Right lobe of liver (tissue), 6 donors: ENCODE measurements at places on chromosomes 5 and 9. TPM values are rescaled to one million over a fixed set of nuclear protein-coding genes. Genes with fewer than 3 reads are reported as not detected.

Gene KIF12
- total RNA-seq, result 15.5 TPM

Gene C5
- 251 TPM for total RNA-seq

Gene TEX48
- not detected for total RNA-seq

Gene PCDHA9
- total RNA-seq, result not detected

Gene C5orf52
- not detected for total RNA-seq

- H3K4me3 ChIP-seq, result no peak overlapping the region
- no peaks in the 10 kb centered on the region for H3K4me1 ChIP-seq
- DNase-seq, result no peak
- no peaks in the 10 kb centered on the region for H3K36me3 ChIP-seq
Measured at GRCh38 chr5:45694971-45695803, 993 bp downstream of the HCN1 start.

DNA sequence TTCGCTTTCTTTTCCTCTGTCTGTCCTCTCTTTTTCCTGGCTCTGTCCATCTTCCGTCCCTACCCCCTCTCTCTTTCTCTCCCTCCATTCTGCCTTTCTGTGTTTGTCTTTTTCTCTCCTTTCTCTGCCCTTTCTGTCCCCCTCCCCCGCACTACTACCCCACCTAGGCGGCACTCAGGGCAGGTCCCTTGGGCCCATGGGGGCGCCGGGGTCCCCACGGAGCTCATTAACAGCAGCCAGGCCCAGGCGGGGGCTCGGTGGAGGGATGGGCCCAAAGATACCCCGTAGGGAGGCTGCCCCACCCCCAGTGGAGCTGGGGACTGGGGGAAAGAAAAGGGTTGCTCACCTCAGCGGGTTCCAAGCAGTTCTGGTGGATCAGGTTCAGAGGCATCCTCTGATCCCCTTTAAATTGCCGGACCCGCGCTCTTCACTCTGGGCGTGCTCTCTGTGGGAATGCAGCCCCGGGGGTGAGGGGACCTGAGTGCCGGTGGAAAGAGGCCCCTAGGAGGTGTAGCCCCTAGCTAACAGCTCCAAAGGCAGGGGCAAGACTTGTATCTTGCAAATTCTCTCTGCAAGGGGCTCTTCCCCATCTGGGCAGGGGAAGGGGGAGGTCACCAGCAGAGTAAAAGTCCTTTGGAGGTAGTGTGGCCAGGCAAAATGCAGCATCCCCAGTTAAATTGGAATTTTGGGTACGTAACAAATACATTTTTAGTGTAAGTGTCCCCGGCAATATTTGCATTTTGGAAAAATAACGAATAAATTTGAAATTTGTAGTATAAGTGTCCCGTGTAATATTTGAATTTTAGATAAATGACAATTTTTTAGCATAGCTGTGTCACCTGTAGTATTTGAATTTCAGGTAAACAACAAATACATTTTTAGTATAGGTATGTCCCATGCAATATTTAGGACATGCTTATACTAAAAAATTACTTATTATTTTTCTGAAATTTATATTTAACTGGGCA lies 7.4 kb downstream of the LHX2 start:
- H3K27ac ChIP-seq, result no peak overlapping the region
- no peak for DNase-seq
- peaks cover 27% of the 10 kb centered on the region for H3K4me1 ChIP-seq
- H3K36me3 ChIP-seq, result no peaks in the 10 kb centered on the region
- peaks cover 62% of the 10 kb centered on the region for H3K27me3 ChIP-seq
- no peak overlapping the region for H3K4me3 ChIP-seq

DNA sequence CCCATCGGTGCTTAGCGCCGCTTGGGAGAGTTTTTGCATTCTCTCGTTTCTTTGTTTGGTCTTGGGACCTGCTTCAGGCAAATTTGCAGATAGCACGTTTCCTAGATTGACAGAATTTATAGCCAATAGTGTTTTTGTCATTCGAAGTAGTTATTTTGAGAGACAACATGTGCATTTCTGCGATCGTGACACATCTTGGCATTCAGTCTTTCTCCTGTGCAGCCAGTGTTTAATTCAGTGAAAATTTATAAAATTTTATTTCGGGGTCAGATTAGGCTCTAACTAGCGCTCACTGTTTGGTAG lies 830 bp downstream of the PRRC1 start:
- peak overlapping the region; percentile 98 for H3K4me3 ChIP-seq
- H3K36me3 ChIP-seq, result no peaks in the 10 kb centered on the region
- H3K4me1 ChIP-seq, result peaks cover 15% of the 10 kb centered on the region

DNA sequence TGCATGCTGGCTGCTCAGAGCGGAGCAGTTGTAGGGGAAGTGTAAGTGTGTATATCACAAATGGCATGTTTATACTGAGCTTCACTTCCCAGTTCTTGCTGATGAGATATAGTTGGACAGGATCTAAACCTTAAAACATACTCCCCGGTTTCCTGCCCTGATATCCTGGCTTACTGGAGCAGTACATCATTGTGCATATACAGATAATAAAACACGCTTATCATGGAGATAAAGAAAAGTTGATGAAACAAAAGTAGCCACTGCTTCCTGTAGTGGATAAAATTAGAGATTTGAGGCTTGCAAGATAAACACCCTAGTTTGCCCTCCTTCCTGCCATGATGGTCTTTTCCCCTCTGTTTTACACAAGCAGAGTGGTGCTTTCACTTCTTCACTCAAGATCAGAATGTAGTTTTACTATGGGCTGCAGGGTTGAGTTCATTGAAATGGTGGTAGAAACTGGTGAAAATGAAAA lies 15.0 kb downstream of the NPR3 start:
- no peak overlapping the region for H3K4me3 ChIP-seq
- no peaks in the 10 kb centered on the region for H3K27me3 ChIP-seq
- H3K27ac ChIP-seq, result no peak overlapping the region
- H3K36me3 ChIP-seq, result no peaks in the 10 kb centered on the region
- DNase-seq, result no peak

DNA sequence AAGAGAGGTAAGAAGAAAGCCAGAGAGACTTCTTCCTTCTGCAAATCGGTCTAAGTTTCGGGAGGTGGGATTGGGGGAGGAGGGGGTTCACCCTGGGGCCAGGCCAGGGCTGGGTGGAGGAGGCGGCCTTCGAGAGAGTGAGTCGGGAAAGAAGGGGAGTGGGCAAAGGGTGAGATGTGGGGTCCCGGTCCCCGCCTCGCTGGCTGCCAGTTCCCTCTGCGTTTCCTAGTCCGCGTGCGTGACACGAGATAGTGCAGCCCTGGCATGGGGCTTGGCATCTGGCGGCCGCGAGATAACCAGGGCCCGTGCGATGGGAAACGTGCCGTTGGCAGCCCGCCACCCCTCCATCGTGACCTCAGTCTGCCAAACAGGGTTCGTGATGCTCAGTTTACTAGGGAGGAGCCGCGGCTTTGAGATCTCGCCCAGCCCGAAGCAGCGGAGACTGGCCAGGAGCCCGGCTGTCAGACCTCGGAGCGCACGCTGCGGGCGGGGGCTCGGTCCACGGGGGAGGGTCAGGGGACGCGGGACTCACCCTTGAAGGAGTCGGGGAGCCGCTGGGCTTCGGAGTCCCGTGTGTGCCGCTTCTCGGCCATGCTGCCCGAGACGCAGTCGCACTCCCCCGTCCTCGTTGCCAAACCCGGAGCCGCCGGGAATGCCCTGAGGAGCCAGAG lies at the start of gene STOM:
Gene STOM (minus strand): TSS at position 656 of the 671 bp plus-strand sequence. CDS start 63 bp downstream, at position 593.
- H3K36me3 ChIP-seq, result no peaks in the 10 kb centered on the region
- peaks cover 63% of the 10 kb centered on the region for H3K4me1 ChIP-seq
- H3K27me3 ChIP-seq, result no peaks in the 10 kb centered on the region
- peak within 1 kb of the TSS; percentile 98 for H3K27ac ChIP-seq
- peak within 1 kb of the TSS; percentile 88 for H3K4me3 ChIP-seq

- H3K4me1 ChIP-seq, result no peaks in the 10 kb centered on the region
- H3K36me3 ChIP-seq, result peaks cover 5% of the 10 kb centered on the region
- no peaks in the 10 kb centered on the region for H3K27me3 ChIP-seq
- H3K4me3 ChIP-seq, result no peak overlapping the region
- DNase-seq, result no peak
Measured at GRCh38 chr9:133819923-133820322, 81.8 kb upstream of the SARDH start.

DNA sequence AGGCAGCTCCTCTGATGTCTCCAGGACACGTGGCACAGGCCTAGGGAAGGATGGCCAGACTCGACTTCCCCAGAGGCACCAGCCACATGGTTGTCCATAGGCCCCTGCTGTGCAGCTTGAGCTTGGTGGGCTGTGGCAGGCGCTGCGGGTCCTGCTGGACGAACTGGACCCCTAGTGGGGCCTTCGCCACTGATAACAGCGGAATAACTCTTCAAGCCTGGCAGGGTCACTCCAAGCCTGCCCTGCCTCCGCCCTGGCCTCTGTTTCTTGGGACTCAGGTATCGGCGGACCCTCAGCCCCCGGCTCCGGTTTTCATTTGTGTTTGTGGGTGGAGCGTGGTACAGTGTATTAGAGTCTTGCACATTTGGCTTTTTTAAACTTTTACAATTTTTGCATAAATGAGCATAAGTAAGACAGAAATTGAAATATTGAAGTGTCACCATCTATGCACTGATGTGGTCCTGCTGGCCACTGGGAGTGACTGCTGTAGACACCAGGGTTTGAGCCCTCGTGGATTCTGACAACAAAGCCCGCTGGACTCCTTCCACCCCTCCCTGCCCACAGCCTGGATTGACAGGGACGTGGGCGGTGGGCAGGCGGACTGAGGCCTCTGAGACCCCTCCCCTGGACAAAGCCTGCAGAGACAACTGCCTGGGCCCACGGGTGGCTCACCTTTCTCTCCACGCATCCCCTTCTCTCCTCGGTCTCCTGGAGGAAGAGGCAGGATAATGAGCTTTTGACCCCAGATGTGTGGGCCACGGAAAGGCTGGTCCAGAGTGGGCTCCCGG lies 3.8 kb downstream of the FCN1 start:
- H3K27ac ChIP-seq, result no peak overlapping the region
- H3K36me3 ChIP-seq, result no peaks in the 10 kb centered on the region
- peak; percentile 31 for DNase-seq
- H3K27me3 ChIP-seq, result no peaks in the 10 kb centered on the region

DNA sequence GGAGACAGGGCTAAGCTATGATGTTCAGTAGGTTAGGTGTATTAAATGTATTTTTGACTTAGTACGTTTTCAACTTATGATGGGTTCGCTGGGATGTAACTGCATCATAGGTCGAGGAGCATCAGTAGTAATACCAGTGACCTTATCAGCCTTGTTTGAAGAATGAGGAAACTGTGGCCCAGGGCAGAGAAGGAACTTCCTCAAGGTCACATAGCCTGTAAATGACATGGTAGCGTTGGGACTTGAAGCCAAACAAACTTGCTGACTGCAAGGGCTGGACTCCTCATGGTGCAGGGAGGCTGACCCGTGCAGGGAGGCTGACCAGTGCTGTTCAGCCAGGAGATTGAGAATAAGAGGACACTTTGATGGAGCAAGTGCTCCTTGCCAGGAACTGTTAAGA lies 21.3 kb upstream of the PTPN3 start:
- no peak for DNase-seq
- no peaks in the 10 kb centered on the region for H3K27me3 ChIP-seq
- H3K36me3 ChIP-seq, result no peaks in the 10 kb centered on the region
- peaks cover 14% of the 10 kb centered on the region for H3K4me1 ChIP-seq
- H3K27ac ChIP-seq, result no peak overlapping the region
- no peak overlapping the region for H3K4me3 ChIP-seq

DNA sequence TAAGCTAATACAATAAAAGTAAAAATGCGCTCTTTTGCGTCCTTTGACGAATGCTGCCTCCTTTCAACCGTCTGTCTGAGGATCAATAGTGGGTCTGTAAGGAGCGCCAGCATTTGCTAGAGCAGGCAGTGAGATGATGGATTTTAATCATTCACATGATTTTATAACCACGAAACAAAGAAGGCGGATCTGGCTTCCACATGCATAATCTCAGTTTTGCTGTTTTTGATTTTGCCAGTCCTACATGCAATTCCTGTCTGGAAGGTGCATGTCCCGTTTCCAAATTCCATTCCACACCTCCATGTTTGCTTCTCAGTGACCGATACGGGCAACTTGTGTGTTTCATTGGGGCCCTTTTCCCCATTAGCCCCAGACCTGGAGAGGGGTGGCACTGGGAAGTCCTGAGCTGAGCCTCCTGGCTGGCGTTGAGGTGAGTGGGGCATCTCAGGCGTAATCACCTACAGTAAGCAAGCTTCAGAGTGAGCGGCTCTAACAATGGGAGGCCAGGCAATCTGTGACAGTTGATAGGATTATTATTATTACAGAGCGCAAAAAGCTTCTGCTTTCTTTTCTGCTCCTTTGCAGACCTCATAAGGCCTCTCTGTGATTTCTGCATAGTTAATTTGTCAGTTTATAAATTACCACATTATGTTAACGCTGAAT lies 405.4 kb downstream of the ZSWIM6 start:
- no peak for DNase-seq
- H3K4me3 ChIP-seq, result no peak overlapping the region
- no peaks in the 10 kb centered on the region for H3K36me3 ChIP-seq
- no peaks in the 10 kb centered on the region for H3K27me3 ChIP-seq
- no peak overlapping the region for H3K27ac ChIP-seq

DNA sequence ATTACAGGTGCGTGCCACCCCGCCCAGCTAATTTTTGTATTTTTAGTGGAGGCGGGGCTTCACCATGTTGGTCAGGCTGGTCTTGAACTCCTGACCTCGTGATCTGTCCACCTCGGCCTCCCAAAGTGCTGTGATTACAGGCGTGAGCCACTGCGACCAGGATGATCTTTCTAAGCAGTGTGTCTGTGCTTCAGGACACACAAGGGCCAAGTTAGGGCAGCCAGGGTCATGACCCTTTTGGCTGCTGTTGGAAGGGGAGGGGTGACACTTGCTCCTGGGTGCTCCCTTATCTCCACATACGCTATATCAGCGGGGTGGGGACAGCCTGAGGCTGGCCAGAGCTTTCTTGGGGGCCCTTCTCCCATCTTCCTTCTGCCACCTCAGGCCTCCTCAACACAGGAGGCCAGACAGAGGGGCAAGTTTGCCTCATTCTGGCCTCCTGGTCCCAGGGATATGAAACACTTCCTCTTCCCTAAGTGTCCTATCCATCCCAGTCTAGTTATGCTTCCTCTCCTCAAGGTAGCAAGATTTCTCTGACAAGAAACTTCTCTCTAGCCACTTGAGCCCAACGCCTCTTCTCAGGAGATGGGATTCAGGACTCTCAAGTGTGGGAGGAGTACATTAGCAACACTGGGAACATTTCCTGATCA lies 1.9 kb upstream of the ZNF79 start:
- H3K4me3 ChIP-seq, result no peak overlapping the region
- no peak for DNase-seq
- no peaks in the 10 kb centered on the region for H3K27me3 ChIP-seq
- no peaks in the 10 kb centered on the region for H3K4me1 ChIP-seq

DNA sequence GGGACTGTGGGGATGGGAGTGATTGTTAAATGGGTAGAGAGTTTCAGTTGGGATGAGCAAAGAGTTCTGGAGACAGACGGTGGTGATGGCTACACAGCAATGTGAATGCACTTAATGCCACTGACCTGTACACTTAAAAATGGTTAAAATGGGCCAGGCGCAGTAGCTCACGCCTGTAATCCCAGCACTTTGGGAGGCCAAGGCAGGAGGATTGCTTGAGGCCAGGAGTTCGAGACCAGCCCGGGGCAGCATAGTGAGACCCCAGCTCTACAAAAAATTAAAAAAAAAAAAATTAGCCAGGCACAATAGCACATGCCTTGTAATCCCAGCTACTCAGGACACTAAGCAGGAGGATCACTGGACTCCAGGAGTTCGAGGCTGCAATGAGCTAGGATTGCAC lies 7.7 kb downstream of the LMAN2 start:
- H3K27me3 ChIP-seq, result no peaks in the 10 kb centered on the region
- no peak overlapping the region for H3K4me3 ChIP-seq
- peaks cover 13% of the 10 kb centered on the region for H3K36me3 ChIP-seq
- no peak for DNase-seq
- H3K4me1 ChIP-seq, result peaks cover 41% of the 10 kb centered on the region
